H9 (cell line): ENCODE measurements at places on chromosomes 5 and 9. TPM values are rescaled to one million over a fixed set of nuclear protein-coding genes. Genes with fewer than 3 reads are reported as not detected.

The LCN1 gene
- total RNA-seq, result not detected in 2 replicates

GRCh38 chr5:126471875-126472537, 48.8 kb downstream of the GRAMD2B start:
- no peak for DNase-seq

The SLU7 gene
- total RNA-seq, result 33.3 and 40.4 TPM in 2 replicates

- no peak for DNase-seq
These were observed 334.6 kb upstream of the MPDZ start for GRCh38 chr9:13614060-13614459.

GRCh38 chr5:82644766-82645165, 366.6 kb upstream of the RPS23 start:
- DNase-seq, result no peak

- DNase-seq, result no peak
These were observed 318.3 kb upstream of the IRX4 start for GRCh38 chr5:2201011-2201410.

DNA sequence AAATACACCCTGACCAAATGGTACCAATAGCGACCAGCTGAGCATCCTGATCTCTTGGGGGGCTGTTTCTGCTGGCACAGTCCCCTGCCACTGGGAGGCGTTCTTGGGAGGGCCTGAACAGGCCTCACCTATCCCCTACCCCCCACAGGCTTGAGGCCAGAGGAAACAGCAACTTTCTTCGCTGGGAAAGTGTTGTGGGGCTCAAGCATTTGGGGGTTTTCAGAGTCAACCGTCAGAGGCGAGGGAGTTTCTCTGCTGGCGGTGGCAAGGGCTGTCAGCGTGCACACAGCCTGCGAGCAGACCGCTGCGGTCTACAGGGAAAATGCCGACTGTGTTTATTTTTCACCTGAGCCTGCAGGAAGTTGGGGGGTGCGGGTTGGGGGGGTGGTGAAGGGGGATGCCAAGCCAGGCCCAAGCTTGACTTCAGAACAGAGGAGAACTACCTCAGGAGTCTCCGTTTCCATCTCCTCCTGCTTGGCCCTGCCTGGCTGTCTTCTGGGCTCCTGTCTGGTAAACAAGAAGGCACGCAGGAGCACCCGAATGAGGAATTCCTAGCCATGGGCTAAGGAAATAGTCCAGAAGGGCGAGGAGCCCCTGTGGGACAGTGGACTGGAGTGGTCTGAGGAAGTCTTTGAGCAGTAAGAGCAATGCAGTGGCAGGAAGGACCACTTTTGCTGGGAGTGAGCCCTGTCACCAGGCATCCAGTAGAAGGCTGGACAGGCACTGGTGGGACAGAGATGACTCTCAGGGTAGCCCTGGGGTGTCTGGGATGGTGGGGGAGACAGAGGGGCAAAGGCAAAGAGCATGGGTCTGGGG, 18.1 kb downstream of the TCF7 start:
- DNase-seq, result peak; percentile 54

DNA sequence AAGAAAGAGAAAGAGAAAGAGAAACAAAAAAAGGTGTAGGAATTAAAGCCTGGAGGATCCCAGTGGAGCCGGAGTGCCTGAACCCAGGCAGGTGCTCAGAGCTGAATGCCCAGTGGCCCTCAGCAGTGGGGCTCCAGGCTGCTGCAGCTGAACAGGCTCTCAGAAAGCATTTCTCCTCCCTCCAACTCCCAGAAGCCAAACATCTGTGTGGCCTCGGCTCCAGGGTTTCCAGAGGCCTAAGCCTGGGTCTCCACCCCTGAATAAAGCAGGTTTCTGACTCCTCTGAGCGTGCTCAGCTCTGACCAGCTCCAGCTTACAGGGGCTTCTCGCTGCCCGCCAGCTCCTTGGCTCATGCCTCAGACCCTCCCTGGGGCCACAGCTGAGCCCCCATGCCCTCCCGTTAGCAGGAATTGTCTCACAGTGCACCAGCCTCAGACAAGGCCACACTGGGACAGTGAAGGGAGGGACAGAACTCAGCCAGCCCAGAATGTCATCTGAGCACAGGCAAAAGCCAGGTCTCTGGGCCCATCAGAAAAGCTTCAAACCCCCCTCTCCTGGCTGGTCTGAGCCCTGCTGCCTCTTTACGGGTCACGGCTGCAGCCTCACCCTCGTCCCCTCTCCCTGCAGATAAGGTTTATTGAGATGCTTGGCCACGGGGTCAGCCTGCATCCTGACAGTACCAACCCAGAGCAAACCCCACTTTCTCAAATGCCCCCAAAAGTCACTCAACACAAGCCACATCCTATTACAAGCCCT, 114.4 kb upstream of the PPP1R26 start:
- DNase-seq, result no peak

GRCh38 chr5:56342616-56343015, 109.5 kb upstream of the ANKRD55 start:
- no peak for DNase-seq

The HTR1A gene
- 0.55 and 0.79 TPM in 2 replicates for total RNA-seq

DNA sequence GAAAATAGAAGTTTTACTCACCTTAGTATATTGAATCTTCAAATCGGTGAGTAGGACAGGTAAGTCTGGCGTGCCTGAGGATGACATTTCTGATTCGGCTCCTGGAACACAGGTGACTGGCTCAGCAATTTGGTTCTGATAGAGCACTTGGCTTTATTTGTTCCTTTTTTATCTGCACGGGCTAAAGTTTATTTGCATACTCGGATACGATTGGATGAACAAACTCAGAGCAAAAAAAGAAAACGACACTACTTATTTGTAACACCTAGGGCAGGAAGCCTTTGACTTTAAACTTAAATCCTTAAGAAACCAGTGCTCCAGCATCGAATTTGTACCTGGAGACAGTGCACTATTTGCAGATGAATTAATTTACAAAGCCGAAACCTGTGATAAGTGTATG, at the start of gene ALDH1A1:
TSS of gene ALDH1A1 (minus strand) at position 140 of the 400 bp plus-strand sequence. CDS start at position 87, 53 bp downstream.
- DNase-seq, result peak; percentile 29

DNA sequence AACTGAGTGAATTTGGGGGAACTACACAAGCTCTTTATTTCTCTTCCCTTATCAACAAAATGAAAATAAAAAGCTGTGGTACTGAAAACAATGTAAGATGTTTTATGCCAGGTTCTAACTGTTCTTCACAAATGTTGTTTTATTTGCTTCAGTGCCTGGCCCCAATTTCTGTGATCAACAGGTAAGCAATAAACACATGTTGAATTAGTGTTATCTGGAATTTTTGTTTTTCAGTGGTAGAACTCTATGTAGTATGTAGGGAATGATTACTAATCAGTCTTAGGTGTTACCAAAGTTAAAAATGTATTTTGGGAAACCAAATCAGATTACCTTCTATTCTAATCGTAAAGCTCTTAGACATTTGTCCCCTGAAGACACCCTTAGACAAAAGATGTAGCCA, 7.5 kb upstream of the DPYSL3 start:
- DNase-seq, result no peak

DNA sequence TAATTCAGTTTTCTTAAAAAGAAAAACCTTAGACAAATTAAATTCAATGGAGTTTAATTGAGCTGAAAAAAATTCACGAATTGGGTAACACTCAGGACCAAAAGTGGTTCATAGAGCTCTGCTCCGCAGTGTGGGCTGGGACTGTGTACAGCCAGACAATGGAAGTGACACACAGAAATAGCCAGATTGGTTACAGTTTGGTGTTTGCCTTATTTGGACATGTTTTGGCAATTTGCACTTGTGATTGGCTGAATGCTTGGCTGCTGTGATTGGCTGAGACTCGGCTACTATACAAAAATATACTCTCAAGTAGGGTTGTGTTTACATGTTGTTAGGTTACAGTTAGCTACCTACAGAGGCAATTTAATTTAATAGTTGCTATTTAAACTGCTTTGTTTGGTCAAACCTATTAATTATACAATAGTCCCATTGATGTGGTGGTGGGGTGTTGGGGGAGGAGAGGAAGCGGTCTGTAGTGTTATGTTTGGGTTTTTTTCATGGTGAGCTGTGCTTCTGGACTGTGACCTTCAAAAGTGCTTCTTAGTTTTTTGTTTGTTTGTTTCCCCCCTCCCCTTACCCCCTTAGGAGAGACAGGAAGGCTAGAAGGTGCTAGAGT, 95.2 kb downstream of the CNTLN start:
- DNase-seq, result no peak

GRCh38 chr5:149961957-149962409, 1.4 kb downstream of the SLC26A2 start:
- no peak for DNase-seq

GRCh38 chr5:89996890-89997289, 412.7 kb downstream of the CETN3 start:
- no peak for DNase-seq

The TLX3 gene
- not detected in 2 replicates for total RNA-seq

The FBXW2 gene
- 60.9 and 62.1 TPM in 2 replicates for total RNA-seq

- no peak for DNase-seq
These were observed 17.4 kb downstream of the FBXW2 start for GRCh38 chr9:120775859-120776258.
